ENCODE measurements at places on chromosomes 1 and 21.
A peak's percentile ranks its signal among the peaks of the same experiment; 100 is the strongest.

DNA sequence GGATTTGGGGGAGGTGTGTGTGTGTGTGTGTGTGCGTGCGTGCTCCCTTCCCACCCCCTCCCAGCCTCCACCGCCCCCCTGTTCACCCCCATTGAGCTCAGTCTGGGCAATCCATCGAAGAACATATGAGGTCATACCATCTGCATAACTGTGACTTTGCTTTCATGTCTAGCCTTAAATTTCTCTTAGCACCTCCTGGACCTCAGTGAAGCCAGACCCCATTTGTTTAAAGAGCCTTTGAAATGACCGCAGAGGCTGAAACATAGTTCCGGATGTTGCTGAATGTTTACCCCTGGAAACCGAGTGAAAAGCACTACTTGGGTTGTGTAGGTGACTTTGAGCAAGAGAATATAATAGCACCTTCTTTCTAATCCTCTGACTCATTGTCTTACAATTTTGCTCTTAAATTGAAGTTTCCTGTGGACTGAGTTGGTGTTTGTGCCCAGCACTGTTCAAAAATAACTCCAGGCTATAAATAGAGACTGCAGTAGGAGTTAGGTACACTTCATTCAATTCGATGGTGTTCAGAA lies 75.4 kb downstream of the UBE4B start:
- DNase-seq = no peak

- DNase-seq = no peak
These were observed 22.2 kb downstream of the UBE2T start for GRCh38 chr1:202319381-202320080.

DNA sequence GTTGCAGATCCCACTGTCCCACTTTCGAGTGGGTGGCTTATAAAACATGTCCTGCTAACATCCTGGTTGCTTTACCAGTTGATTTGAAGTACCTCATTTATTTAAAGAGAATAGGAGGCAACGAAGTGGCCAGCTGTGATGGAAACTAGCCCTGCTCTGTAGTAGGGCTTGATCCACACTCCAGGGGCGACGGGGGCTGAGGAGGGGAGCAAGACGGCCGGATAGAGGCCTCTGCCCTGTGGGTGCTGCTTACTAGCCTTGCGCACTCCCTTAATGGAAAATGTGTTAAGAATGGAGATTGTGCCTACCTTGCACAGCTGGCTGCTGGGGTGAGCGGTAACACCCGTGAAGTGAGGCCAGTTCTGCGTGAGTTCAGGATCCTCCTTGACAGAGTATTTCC lies 41.1 kb upstream of the PWP2 start:
- DNase-seq = no peak

GRCh38 chr1:179055937-179056336 lies 25.9 kb upstream of the TOR3A start:
- no peak for DNase-seq

GRCh38 chr21:22552390-22552789 lies 1554.2 kb downstream of the NCAM2 start:
- DNase-seq = no peak

DNA sequence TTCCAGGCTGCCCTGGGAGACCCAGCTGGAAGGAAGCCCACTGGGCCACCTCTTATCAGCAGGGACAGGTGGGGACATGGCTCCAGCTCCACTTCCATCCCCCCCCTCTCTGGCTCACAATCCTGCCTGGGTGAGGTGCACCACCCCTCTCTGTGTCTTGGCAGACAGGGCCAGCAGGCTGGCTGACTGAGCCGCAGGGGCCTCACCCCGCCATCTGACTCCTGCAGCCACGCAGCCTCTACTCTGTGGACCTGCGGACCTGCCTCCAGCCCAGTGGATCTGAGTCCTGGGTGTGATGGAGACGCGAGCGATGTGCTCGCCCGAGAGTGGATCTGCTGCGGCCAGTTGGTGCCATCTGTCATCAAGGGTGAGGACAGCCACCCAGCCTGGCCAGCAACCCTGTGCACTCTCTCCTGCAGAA lies 30.1 kb downstream of the RCC2 start:
- DNase-seq = no peak

GRCh38 chr1:201374364-201374763 lies 3.1 kb downstream of the TNNT2 start:
- DNase-seq = no peak

DNA sequence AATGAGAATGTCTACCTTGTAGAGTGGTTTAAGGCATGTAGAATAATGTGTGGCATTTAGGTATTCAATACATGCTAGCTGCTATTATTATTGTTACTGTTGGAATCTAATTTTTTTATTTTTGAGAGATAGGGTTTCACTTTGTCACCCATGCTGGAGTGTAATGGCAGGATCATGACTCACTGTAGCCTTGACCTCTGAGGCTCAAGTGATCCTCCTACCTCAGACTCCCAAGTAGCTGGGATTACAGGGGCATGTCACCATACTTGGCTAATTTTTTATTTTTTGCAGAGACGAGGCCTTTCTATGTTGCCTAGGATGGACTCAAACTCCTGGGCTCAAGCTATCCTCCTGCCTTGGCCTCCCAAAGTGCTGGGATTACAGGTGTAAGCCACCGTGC lies 61.9 kb downstream of the EPB41 start:
- no peak for DNase-seq

GRCh38 chr1:57404884-57405283 lies 19.0 kb downstream of the DAB1 start:
- DNase-seq = no peak

GRCh38 chr1:225931270-225932136 lies 7.5 kb upstream of the PYCR2 start:
- DNase-seq = no peak

GRCh38 chr1:20760322-20760721 lies 26.8 kb downstream of the HP1BP3 start:
- DNase-seq = no peak

DNA sequence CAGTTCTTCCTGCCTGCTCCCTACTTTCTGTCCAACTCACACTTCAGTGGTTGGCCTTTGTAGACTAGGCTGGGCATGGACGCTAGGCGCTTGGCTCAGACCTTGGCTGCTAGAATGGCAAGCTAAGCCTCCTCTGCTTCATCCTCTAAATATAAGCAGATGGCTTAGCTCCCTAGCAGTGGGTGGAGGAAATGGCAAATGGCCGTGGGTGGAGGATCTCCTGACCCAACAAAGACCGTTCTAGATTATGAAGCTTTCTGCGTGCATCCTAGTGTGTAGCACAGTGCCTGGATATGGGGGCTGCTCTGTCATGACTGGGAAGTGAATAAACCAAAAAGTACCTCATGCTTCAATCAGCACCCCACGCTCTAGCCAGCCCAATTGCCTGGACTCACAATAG lies 10.4 kb upstream of the ETV3L start:
- DNase-seq = no peak

DNA sequence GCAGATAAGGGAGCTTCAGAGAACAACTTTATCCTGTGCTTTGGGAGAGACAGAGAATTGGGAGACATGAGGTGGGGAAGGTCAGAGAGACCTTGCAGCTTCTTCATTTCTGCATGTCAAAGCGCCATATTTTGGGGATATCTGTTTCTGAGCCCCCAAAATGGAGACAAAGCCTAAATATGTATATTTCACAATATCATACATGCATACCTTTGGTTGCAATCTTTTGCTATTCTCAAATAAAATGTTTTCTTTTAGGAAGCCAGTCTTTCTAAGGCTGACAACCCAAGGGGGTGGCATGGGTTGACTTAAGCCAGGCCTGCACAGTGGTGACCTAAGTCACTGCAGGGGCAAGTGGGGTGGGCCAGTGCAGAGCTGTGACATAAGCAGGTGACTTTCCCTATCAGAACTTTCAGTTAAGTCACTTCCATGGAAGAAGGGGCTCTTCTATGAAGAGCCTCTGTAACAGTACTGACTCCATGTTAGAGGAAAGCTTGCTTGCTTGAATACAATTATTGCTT lies 13.9 kb upstream of the MRPL55 start:
- no peak for DNase-seq

- DNase-seq = no peak
These were observed 54.7 kb downstream of the CCDC18 start for GRCh38 chr1:93235261-93235660.

GRCh38 chr1:116376729-116377086 lies 3.7 kb downstream of the ATP1A1 start:
- no peak for DNase-seq

GRCh38 chr1:58038574-58038973 lies 508.0 kb downstream of the OMA1 start:
- DNase-seq = no peak

DNA sequence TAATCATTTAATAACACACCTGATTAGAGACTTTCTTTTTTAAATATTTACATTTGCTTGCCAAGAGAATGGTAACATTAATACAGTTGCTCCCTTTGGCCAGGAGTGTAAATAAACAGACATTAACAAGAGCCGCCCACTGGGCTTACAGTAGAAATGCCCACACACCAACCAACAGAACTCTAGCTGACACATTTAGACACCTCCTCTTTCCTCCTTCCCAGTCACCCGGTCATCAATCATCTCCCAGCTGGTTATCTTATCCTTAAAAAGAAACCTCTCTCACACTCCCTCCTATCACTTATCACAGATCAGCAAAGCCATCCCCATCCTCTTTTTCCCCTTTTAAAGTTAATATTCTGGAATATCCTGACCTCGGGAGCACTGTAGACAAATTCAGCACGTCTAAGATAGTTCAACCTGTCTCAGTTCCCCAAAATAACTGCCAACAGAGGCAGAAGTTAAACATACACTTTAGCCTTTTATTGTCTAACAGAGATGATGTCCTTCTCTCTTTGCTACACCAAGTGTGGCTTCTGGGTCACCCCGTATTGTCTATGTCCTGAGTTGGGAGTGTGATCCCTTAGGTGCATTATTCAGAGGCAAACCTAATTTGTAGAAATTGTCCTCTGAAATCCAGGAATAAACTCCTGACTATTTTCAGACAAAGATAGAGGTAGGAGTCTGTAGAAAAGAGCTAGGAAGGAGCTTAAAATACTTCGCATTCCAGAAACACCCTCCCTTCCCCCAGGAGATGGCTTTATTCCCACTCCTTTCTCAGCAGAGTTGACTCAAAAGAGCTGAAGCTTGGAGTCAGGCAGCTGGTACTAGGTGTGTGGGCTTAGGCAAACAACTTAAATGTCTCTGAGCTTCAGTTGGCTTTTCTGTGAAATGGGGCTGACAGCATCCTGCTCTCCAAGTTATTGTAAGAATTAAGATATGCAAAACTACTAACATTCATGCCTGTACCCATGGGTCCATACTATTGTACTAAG lies 8.8 kb downstream of the MYCL start:
- no peak for DNase-seq

DNA sequence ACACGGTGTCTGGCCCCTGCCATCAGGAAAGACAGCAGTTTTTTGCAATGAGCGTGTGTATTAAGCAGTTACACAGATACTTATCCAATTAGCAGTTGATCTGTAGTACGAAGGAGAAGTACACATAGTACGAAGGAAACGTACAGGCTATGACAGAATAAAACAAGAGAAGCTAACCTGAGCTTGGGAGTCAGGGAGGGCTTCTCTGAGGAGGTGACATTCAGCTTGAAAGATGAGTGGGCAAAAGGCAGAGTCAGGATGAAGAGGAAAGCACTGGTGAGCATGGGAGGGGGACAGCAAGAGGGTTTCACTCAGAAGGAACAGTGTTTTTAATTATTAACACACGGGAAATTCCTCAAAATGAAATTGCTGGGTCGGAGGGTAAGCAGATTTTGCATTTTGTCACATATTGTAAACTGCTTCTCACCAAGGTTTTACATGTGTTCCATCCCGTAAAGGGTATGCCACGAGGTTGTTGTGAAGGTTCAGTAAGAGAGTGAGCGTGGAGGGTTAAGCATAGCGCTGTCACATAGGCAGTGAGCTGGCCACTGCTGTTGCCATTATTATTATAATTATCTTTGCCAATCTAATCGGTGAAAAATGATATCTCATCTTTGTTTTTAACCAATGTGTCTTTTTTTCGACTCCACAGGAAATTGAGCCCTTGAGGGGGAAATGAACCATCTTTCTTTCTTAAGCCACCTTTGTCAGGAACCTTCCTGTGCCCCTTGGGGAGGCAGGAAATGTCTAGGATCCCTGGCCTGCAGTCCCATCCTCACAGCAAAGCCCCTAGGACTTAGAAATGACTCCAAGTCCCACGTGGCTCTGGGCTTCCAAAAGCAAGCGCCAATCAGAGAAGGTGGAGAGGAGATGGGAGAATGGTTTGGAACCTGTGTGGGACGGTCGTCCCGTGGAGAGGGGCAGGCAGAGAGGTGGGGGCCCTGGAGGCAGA lies 47.3 kb upstream of the POU3F1 start:
- no peak for DNase-seq

- DNase-seq = no peak
These were observed 847 bp upstream of the RORC start for GRCh38 chr1:151832318-151832980.

DNA sequence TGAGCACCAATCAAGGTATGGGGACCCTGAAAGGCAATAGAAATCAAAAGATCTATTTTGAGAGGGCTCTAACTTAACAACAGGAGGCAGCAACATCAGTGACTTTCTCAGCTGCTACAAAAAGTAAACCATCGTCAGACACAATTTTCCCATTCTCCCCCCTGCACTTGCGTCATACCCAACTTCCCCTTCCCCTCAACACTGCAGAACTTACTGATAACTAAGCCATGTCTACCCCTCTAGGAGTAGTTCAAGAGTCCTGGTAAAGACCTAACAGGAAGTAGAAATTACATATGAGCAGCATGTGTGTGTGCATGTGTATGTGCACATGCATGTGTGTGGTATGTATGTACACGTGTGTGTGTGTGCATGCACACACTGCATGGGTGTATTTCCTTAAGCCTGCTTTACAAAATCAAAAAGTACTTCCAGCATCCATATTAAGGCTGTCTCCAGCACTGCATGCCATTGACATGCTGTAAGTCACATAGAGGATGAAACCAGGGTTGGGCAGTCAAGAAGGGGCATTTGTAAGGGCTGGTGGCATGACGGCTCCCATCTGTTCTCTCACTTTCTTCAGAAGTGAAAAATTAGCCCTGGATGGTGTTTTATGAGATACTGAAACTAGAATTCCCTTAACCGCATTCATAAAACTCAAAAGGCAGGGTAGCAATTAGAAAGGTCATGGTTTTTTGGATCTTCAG lies 460.1 kb upstream of the RUNX1 start:
- DNase-seq = peak; percentile 33

DNA sequence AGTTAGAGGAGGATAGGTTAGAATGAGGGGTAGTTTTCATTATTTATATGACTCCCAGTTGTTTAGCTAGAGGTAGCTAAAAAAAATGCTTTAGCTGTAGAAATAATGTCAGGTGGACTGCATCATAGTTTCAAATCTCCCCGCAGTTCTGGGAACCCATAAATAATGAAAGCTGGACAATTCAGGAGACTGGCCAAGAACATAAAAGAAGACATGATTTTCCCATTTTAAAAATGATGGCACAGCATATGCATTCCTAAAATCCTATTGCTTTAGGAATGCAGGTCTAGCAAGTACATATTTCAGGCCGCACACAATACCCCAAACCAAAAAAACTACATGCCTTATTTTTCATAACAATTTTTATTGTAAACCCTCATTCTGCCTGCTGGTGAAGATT lies 143.3 kb downstream of the CTH start:
- no peak for DNase-seq

DNA sequence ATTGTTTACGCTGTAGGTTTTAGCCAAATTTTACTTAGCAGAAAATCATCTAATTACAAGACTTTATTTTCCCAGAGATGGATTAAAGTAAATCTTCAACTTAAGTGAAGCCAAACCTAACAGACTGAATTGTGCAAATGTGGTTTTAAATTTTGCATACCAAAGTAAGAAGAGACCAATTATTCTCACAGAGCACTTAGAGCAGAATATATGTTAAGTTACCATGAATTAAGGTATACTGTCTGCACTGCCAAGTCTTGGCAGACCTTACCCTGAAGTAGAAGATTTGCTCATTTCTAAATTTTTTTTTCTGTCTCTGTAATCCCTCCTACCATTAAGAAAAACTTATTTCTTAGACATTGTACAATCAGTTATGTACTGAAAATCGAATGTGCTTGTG lies 24.1 kb downstream of the MRPS6 start:
- DNase-seq = no peak

Measured in GDM1 (cell line).